ENCODE measurements at places on chromosomes 16 and 17. TPM values are rescaled to one million over a fixed set of nuclear protein-coding genes. Genes with fewer than 3 reads are reported as not detected.
A peak's percentile ranks its signal among the peaks of the same experiment; 100 is the strongest.

MRPL27 gene
- 76.9 TPM for total RNA-seq

TERF2IP gene
- total RNA-seq = 38.8 TPM

EPX gene
- not detected for total RNA-seq

- H3K36me3 ChIP-seq = peaks cover 23% of the 10 kb centered on the region
- DNase-seq = no peak
- peaks cover 54% of the 10 kb centered on the region for H3K4me1 ChIP-seq
- peak overlapping the region; percentile 70 for H3K4me3 ChIP-seq
- peak overlapping the region; percentile 54 for H3K27ac ChIP-seq
Observed at GRCh38 chr17:1002412-1002753, 5.5 kb downstream of the TIMM22 start.

DNA sequence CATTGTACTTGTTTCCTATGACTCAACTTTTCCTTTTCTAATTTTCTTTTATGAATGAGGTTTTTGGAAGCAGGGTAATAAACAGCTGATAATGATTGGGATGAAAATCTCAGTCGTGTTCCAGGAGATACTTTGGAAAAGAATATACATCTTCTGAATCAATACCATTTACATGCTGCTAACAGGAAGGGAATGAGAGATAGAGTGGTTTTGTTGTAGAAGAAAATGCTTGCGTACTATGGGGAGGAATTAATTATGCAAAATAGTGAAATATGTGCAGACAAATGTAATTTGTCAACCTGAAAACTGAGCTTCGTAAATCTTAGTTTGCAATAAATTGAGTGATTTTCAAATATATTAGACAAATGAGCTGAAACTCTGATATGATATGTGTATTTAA, 24.0 kb upstream of the SHISA6 start:
- no peaks in the 10 kb centered on the region for H3K36me3 ChIP-seq
- DNase-seq = no peak
- H3K4me1 ChIP-seq = no peaks in the 10 kb centered on the region
- peaks cover 6% of the 10 kb centered on the region for H3K27me3 ChIP-seq
- H3K27ac ChIP-seq = no peak overlapping the region

DNA sequence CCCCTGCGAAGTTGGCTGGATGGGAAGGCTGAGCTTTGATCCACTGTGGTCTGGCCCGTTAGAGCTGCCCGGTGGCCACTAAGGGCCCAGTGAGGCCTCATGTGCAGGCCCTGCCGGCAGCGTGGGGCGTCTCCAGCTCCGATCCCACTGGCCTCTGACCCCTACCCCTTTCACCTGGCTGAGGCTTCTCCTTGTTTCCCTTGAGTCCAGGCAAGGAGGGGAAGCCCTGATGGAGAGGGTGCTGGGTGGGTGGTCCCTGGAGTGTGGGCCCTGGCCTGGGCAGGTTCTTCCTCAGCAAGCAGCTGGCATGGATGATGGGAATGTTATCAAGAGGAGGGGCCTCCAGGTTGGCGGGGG, 356.8 kb downstream of the SEC14L1 start:
- DNase-seq = no peak
- H3K27me3 ChIP-seq = no peaks in the 10 kb centered on the region
- H3K4me3 ChIP-seq = no peak overlapping the region
- peaks cover 5% of the 10 kb centered on the region for H3K4me1 ChIP-seq

DNA sequence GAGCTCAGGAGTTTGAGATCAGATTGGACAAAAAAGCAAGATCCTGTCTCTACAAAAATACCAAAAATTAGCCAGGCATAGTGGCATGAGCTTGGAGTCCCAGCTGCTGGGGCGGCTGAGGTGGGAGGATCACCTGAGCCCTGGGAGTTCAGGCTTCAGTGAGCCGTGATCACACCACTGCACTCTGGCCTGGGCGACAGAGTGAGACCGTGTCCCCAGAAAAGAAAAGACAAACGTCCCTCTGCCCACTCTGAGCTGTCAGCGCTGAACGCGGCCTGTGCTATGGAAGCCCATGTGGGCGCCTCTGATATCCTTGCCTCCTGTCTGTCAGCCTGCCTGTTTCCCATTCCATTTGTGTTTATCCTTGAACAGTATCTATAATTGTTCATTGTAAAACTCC, 50.7 kb downstream of the FOXK2 start:
- H3K4me3 ChIP-seq = no peak overlapping the region
- no peaks in the 10 kb centered on the region for H3K27me3 ChIP-seq
- peak overlapping the region; percentile 40 for H3K27ac ChIP-seq

TPSG1 gene
- total RNA-seq = 0.43 TPM

STH gene
- total RNA-seq = not detected

DNA sequence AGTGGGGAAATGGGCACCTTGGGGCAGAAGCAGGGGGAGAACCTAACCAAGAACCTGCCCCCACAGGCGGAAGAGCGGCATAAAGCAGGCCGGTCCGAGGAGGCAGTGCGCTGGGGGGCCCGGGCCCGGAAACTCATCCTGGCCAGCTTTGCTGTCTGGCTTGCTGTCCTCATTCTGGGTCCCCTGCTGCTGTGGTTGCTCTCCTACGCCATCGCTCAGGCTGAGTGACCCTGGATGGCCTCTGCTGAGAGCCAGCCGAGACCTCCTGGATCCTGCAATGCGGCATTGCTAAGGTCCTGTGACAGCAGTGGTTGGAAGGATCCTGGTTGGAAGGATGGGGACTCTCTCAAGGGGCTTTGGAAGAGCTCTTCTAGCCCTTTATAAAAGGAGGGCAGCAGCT, 4.5 kb upstream of the PHKG2 start:
- H3K27ac ChIP-seq = peak overlapping the region; percentile 75
- H3K27me3 ChIP-seq = no peaks in the 10 kb centered on the region
- H3K4me1 ChIP-seq = peaks cover 13% of the 10 kb centered on the region
- peaks cover 29% of the 10 kb centered on the region for H3K36me3 ChIP-seq
- no peak for DNase-seq

DNA sequence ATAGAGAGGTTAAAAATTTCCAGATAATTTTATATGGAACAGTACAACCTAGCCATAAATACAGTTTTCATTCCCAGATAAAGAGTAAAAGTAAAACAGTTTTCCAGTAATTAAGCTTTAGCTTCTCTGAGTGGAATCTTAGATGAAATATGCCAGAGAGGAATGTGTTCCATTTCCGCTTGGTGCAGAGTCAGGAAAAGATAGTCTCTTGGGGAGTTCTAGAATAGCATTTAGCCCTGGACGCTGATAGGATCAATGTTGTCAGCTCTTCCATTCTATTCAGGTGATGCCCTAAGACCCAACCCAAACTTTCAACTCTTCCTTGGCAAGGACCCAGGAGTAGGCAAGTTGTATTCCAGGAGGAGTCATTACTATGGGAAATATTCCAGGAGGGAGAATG, 30.9 kb upstream of the ABCA3 start:
- H3K4me1 ChIP-seq = no peaks in the 10 kb centered on the region
- no peak overlapping the region for H3K4me3 ChIP-seq
- DNase-seq = no peak

DNA sequence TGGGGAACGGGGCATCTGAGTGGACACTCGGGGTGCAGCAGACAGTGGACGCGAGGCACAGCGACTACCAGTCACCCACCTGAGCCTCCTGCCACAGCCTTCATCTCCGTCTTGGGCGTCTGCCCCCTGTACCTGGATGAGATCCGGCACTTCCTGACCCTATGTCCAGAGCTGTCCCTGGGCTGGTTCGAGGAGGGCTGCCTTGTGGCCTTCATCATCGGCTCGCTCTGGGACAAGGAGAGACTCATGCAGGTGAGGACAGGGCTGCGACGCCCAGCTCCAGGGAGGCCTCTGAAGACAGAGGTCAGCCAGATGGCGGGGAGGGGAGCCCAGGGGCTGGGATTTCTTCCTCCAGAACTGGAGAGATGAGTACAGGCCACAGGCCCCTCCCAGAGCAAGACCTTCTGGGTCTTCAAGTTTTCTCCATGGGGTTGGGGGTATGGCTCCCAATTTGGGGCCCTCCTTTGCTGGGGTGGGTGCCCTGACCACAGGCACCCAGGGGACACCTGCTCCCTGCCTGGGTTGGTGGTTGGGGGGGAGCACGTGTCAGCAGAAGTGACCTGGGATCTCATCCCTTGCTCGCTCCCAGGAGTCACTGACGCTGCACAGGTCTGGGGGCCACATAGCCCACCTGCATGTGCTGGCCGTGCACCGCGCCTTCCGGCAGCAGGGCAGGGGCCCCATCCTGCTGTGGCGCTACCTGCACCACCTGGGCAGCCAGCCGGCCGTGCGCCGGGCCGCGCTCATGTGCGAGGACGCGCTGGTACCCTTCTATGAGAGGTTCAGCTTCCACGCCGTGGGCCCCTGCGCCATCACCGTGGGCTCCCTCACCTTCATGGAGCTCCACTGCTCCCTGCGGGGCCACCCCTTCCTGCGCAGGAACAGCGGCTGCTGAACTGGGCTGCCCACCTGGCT, 1.9 kb downstream of the AANAT start:
- H3K36me3 ChIP-seq = no peaks in the 10 kb centered on the region
- H3K27me3 ChIP-seq = no peaks in the 10 kb centered on the region
- peaks cover 5% of the 10 kb centered on the region for H3K4me1 ChIP-seq

EVI2A gene
- total RNA-seq = not detected

ALDH3A1 gene
- 0.77 TPM for total RNA-seq

PIRT gene
- total RNA-seq = 0.38 TPM

DNA sequence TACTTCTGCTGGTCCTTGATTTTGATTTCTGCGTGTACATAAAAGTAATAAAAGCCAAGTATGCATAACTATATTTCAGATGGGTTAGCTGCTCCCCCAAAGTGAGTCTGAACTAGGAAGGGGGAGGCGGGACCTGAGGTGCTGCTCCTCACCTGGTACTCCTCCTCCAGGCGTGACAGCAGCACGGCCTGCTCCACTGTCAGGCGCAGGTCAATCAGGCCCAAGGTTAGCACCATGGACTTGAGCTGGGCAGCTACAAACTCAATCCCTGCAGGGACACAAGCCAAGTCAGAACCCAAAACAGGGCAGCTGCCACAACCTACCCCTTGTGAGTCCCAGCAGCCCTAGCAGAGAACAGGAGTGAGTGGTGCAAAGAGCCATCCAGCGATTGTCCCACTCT, 18.0 kb downstream of the ATPAF2 start:
- peaks cover 12% of the 10 kb centered on the region for H3K4me1 ChIP-seq
- no peaks in the 10 kb centered on the region for H3K27me3 ChIP-seq
- no peaks in the 10 kb centered on the region for H3K36me3 ChIP-seq
- no peak overlapping the region for H3K4me3 ChIP-seq
- DNase-seq = no peak
- no peak overlapping the region for H3K27ac ChIP-seq

GRCh38 chr17:78823282-78824046, 17.1 kb downstream of the USP36 start:
- peaks cover 35% of the 10 kb centered on the region for H3K36me3 ChIP-seq
- H3K4me3 ChIP-seq = no peak overlapping the region
- DNase-seq = no peak
- no peaks in the 10 kb centered on the region for H3K27me3 ChIP-seq

SERPINF2 gene
- 36.3 TPM for total RNA-seq

CRYM gene
- total RNA-seq = 3.7 TPM

- H3K27ac ChIP-seq = no peak overlapping the region
- H3K4me1 ChIP-seq = no peaks in the 10 kb centered on the region
- no peak for DNase-seq
- H3K4me3 ChIP-seq = no peak overlapping the region
Observed at GRCh38 chr17:6286233-6286632, 148.7 kb downstream of the AIPL1 start.

DNA sequence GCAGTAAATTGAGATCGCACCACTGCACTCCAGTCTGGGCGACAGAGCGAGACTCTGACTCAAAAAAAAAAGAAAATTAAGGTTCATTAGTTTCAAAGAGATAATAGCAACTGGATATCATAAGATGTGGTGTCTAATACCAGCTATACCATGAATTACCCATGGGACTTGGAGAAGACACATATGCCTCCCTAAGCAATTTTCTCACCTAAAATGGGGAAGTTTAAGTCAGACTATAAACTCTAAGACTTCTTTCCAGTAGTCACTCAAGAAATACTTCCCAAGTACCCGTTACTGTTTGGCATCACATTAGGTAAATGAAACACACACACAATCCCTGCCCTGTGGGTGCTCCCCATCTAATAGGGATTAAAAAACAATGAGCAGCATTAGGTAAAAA, 22.6 kb downstream of the SMURF2 start:
- H3K4me1 ChIP-seq = peaks cover 5% of the 10 kb centered on the region
- no peaks in the 10 kb centered on the region for H3K27me3 ChIP-seq
- H3K36me3 ChIP-seq = peaks cover 11% of the 10 kb centered on the region
- no peak overlapping the region for H3K27ac ChIP-seq

DNA sequence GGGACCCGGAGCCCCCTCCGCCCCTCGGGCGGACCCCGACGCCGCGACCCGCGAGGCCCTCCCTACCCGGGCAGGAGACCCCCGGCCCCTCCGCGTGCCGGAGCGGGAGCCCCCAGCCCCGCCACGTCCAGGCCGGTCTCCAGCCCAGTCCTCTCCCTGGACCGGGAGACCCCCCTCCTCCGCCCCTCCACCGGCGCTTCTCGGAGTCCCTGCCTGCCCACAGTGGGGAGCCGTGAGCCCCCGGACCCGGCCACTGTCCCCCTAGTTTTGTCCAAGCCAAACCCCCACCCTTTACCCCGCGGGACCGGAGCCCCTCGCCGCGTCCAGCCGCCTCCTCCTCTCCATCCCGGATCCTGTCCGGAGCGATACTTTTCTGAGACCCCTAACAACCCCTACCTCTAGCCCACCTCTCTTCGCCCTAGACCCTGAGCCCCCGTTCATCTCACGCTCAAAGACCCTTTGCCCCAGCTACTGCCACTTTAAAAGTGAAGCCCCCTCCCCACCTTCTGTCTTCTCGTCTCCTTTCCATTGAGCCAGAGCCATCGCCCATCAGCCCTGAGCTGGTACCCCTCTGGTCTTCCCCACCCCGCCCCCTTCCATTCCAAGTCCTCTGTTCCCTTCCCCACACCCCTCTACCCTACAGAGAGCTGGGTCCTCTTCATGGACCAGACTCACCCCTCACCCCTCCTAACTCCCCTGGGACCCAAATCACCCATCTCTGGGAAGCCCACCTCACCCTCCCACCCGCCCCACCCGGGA, 1.0 kb downstream of the NECAB2 start:
- H3K27me3 ChIP-seq = peaks cover 8% of the 10 kb centered on the region
- no peak for DNase-seq
- peak overlapping the region; percentile 79 for H3K4me3 ChIP-seq
- H3K27ac ChIP-seq = no peak overlapping the region

GRCh38 chr16:65044873-65045272, 77.0 kb downstream of the CDH11 start:
- H3K36me3 ChIP-seq = peaks cover 32% of the 10 kb centered on the region
- no peak for DNase-seq
- no peak overlapping the region for H3K4me3 ChIP-seq
- no peak overlapping the region for H3K27ac ChIP-seq
- no peaks in the 10 kb centered on the region for H3K27me3 ChIP-seq

GRCh38 chr16:84844559-84845495, 25.0 kb downstream of the CRISPLD2 start:
- no peaks in the 10 kb centered on the region for H3K27me3 ChIP-seq
- peaks cover 31% of the 10 kb centered on the region for H3K4me1 ChIP-seq
- H3K36me3 ChIP-seq = peaks cover 4% of the 10 kb centered on the region
- DNase-seq = no peak
